Muscle of back (tissue), 13 donors: ENCODE measurements at places on chromosomes 11 and 22.

DNA sequence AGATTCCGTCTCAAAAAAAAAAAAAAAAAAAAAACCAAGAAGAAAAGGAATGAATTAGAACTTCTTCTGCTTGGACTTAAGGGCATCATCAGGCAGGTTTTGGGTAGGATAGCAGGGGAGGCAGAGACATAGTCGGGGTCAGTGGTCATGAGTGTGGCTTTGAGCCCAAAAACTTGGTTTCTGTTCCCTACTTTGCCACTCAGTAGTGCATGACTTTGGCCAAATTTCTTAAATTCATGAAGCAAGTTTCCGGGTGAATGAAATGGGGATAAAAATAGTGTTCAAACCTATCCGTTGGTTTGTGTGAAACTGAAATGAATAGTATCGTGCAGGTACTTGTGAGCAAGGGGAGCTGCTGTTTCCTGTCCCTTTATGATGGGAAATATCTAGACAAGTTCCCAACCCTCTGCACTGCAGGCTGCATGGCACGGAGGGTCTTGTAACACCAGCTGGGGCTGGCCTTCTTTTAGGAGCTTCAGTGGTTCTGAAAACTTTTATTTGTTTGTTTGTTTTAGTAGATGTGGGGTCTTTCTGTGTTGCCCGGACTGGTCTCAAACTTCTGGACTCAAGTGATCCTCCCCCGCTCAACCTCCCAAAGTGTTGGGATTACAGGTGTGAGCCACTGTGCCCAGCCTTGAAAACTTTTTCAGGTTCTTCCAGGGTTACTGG is 18.4 kb downstream of the NEAT1 start:
- DNase-seq = no peak

DNA sequence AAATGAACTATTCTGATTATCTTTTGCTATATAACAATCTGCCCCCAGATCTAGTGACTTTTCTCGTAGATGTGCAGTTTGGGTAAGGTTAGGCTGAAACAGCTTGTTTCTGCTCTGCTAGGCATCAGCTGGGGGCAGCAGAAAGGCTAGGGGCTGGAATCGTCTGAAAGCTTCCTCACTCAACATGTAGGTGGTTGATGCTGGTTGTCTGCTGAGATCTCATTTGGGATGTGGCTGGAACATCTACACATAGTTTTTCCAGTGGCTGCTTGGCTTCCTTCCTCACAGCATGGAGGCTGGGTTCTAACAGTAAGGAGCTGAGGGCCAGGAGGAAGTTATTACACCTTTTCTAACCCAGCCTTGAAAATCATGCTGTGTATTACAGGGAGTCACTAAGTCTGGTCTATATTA is 30.2 kb downstream of the USP47 start:
- DNase-seq = no peak

DNA sequence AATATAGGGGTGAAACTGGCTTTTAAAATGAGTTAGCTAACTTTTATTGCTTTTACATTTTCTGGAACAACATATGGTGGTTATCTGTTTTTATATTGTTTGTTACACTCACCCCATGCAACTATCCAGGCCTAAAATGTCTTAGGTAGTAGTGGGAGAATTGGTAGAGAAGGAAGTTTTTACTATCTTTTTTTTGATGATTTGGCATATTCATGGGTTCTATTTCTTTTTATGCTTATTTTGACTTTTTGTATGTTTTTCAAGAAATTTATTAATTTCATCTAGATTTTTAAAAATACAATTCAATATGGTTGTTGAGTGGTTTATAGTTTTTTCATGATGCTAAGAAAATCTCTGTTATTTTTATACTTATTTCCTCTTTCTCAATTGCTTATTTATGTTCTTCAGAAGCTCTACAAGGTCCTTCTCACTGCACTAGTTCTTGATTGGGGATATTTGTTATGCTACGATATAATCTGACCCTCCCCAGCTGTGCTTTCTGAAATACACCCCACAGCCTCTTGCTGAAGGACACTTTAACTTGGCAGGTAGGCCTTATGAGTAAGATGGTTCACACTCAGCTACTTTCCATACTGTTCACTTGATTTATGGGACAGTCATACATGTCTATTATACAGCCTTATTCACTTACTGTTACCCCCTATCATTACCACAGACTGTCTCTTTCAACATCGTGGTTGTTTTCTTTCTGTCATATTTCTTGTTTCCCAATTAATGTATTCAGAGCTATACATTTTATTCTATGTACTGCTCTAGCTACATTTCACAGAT is 431.2 kb downstream of the METTL15 start:
- no peak for DNase-seq

GRCh38 chr11:31442086-31442485 is 67.3 kb downstream of the IMMP1L start:
- DNase-seq = no peak

- peak; percentile 7 for DNase-seq
Observed at GRCh38 chr11:98090861-98091505, 929.8 kb upstream of the CNTN5 start.

DNA sequence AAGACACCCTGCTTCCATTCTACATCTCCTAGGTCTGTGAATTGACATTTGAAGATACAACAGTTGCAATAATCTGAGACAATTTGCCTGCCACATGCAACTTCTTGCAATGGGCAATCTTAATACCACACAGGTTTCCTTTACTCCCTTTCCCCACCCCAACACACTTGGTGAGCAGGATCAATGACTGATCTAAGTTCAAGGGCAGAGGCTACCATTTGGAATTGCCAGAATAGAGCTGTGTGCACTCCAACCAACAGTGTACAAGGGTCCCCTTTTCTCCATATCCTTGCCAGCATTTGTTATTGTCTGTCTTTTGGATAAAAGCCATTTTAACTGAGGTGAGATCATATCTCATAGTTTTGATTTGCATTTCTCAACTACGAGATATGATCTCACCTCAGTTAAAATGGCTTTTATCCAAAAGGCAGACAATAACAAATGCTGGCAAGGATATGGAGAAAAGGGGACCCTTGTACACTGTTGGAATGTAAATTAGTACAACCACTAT is 2.9 kb upstream of the NNMT start:
- no peak for DNase-seq

GRCh38 chr11:122746050-122746478 is 90.5 kb downstream of the UBASH3B start:
- DNase-seq = no peak

DNA sequence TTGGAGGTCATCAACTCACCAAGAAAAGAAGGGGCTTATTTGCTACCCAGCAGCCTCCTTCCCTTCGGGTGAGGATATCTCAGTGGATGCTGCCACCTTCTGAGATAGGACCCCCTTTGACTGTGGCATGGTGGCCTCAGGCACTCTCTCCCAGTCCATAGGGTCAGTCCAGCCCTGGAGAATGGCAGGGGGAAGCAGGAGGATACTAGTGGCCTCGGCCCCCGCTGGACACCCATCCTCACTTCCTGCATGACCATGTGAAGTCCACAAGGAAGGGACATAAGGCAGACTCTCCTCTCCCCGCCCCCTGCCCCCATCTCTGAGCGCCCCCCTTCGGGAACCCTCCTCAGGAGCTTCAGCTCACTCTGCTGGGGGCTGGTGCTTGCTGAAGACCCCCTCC is 24.4 kb downstream of the TPBGL start:
- DNase-seq = no peak

GRCh38 chr22:28029956-28030355 is 110.9 kb upstream of the PITPNB start:
- no peak for DNase-seq

DNA sequence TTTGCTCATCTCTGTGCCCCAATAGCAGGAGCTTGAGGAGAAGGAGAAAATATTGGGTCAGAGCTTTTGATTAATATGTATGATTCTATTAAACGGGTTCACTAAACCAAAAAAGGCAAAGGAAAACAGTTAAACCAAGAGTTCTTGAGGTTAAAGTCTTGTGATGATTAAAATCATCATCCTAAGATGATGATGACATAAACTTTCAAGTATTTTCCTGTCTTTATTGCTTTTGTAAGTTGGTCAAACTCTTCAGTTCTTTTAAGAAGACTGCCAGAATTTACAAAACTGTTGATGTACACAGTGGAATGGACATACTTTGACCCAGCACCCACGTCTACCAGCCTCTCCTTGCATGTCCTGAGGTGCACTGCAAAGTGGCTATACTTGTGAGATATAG is 41.0 kb downstream of the FDX1 start:
- no peak for DNase-seq

DNA sequence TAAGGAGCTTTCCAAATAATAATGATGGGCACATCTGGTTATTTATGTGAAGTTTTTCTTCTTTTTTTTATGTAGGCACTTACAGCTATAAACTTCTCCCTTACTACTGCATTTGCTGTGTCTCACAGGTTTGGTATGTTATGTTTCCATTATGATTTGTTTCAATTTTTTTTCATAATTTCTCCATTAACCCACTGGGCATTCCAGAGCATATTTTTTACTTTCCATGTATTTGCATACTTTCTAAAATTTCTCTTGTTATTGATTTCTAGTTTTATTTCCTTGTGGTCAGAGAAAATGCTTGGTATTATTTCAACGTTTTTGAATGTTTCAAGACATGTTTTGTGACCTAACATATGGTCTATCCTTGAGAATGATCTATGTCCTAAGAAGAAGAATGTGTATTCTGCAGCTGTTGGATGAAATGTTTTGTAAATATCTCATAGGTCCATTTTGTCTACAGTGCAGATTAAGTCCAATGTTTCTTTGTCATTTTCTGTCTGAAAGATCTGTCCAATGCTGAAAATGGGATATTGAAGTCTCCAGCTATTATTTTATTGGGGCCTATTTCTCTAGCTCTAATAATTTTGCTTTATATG is 362.1 kb downstream of the DDX10 start:
- DNase-seq = peak; percentile 29

DNA sequence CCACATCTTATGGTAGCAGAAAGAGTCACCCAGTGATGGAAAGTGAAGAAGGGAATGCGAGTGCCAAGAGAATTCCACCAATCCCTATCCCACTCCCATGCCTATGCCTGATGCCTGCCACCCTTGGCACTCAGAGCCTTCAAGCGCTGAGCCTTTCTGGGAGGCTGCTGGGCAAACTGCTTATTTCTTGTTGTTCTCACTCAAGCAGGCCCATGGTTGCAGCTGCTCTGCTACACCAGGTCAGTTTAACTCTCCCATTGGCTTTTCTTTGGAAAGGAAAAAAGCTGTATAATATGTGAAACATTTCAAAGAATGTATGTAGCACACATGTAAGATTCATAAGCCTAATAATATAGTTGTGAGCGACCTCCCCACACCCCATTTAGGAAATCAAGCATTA is 41.4 kb downstream of the DGCR2 start:
- DNase-seq = no peak
